Renal cortex interstitium (tissue), 15 donors: ENCODE measurements at places on chromosomes 3 and 15.

- DNase-seq: no peak
These were observed 86.5 kb upstream of the FAM98B start for GRCh38 chr15:38367476-38367875.

- peak; percentile 73 for DNase-seq
These were observed at the start of gene SST for GRCh38 chr3:187669675-187670504. Gene SST (minus strand): TSS chr3:187670394. CDS start chr3:187670291, 103 bp downstream.

DNA sequence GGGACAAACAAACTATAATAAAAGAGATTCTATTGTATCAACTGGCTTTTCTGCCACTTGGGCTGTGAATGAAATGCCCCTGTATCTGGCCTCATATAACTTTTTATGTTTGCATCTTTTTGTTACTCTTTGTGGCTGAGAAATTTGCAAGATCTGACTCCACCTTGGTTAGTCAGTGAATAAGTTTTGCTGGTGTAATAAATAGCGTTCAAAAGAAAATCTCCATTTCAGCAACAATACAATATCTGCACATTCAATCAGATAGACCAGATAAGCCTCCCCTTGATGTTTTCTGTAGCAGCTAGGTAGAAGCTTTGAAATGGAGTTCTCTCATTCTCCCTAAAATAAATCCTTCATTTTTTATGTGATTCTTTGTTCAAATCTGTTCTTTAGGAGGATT lies 12.0 kb downstream of the TRAT1 start:
- DNase-seq: no peak

- DNase-seq: peak; percentile 44
These were observed 641.2 kb upstream of the ARRDC4 start for GRCh38 chr15:97319291-97319690.

DNA sequence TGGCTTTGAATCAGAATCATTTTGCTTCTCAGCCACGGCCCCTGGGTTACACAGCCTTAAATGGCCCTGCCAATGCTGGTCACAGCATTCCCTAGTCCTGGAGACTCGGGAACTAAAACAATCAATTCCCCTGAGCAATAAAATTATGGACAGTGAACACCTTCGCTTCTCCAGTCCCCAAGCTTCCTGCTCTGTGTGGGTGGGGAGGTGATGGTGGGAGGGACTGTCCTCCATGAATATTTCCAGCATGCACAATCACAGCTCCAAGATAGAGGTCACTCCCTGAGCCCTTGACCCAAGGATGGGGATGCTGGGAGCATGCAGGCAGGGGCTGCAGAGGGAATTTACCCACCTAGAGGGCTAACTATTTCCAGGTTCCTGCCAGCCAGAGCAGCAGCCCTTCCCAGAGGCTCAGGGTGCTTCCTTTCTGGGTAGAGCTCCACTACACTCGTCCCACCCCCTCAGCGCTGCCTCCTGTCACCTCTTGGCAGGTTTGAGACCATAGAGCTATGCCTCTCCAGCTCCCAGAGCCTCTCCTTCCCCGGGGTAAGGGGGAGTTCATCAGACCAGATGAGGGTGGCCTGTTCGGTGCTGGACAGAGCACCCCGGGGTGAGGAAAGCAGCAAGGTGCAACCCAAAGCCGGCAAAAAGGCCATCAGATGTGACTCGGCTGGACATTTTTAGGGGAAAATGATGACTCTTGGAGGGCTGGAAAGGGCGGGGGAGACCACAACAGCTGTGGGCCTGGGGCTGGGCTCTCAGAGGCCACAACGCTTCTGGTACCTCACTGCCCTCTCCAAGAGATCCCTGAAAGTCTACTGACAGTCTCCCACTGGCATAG lies 14.5 kb upstream of the CCDC33 start:
- no peak for DNase-seq

DNA sequence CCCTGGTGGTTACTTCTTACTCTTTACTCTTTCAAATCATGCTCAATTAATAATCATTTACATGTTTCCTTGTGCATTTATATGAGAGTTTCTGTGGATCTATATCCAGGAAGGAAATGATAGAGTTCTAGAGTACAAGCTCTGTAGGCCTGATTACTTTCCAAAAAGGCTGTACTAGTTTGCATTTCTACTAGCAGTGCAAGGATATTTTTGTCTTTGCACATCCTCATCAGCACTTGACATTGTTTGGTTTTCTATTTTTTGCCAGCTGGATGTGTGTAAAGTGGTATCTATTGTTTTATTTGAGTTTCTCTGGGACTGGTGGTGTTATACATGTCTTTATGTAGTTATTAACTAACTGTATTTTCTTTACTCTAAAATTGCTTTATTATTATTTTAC lies 19.6 kb upstream of the SLC7A14 start:
- DNase-seq: no peak

- no peak for DNase-seq
These were observed 31.1 kb downstream of the HCLS1 start for GRCh38 chr3:121629601-121630000.
